ENCODE measurements at places on chromosomes 12 and 14. TPM values are rescaled to one million over a fixed set of nuclear protein-coding genes. Genes with fewer than 3 reads are reported as not detected.

The TNFAIP2 gene
- total RNA-seq: 61.2 TPM

The STON2 gene
- total RNA-seq: 89.4 TPM

The TAS2R8 gene
- total RNA-seq: not detected

The STYK1 gene
- 0.31 TPM for total RNA-seq

DNA sequence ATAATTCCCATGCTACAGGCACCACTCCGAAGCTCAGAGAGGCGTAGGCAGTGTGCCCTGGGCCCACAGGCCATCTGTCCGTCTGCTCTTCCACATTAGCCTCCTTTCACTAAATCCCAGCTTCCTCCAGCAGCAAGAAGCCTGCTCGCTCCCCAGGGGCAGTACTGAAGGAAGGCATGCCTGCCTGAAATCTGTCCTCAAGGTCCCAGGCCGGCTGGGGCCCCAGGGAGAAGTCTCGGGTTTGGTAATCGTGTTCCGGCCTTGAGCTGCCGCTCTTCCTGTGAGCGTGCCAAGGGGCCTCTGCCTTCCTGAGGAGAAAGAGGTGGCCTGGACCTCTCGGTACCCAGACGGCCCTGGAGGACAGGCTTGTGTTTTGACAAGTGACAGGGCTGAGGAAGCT, 15.2 kb upstream of the DLK1 start:
- DNase-seq: no peak

- DNase-seq: peak; percentile 16
Observed at GRCh38 chr12:89862511-89863445, 154.1 kb upstream of the ATP2B1 start.

- no peak for DNase-seq
Observed at GRCh38 chr12:30679241-30679640, 16.4 kb downstream of the IPO8 start.

DNA sequence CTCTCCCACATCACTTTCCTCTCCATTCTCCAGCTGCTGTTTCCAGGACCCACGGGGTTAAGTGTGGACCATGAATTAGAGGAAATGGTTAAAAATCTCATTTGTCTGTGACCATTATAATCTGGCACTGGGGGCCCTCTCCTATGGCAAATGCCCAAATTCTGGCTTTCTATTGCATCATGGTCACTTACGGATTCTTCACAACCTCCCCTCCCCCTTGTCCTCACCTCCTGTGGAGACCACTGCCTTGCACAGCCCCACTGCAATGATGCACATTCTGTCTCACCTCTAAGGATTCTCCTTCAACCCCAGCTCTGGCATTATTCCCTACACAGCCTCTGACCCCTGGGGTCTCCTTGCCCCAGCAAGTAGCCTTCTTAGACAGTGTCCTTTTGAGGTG, 18.9 kb downstream of the BCAT1 start:
- DNase-seq: no peak

DNA sequence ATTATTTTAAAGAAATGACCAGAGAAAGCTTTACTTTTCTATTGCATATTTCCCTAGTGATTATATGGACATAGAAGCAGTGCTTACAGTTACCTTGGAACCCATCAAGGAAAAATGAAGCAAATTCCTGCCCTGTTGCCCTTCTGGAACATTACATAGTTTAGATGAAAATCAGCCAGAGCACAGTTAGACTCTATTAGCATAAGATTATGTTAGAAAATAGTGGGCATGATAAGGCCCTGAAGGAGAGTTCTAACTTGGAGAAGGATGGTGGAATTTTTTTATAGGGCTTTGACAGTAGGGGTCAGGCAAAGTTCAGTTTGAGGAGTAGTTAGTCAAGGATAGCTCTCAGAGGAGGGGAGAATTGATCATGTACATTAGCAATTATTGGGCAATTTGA, 74.3 kb downstream of the FUT8 start:
- no peak for DNase-seq

DNA sequence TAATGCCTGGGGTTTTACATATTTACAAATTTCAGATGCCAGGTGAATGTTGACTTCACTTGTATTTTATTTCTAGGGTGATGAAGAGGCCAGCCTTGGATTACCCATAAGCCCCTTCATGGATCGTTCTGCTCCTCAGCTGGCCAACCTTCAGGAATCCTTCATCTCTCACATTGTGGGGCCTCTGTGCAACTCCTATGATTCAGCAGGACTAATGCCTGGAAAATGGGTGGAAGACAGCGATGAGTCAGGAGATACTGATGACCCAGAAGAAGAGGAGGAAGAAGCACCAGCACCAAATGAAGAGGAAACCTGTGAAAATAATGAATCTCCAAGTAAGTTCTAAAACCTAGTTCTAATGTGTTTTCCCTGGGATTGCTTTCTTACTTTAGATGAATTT, 41.3 kb upstream of the SLCO1C1 start:
- DNase-seq: no peak

- DNase-seq: no peak
Observed at GRCh38 chr12:57092529-57092862, 3.6 kb downstream of the NAB2 start.

DNA sequence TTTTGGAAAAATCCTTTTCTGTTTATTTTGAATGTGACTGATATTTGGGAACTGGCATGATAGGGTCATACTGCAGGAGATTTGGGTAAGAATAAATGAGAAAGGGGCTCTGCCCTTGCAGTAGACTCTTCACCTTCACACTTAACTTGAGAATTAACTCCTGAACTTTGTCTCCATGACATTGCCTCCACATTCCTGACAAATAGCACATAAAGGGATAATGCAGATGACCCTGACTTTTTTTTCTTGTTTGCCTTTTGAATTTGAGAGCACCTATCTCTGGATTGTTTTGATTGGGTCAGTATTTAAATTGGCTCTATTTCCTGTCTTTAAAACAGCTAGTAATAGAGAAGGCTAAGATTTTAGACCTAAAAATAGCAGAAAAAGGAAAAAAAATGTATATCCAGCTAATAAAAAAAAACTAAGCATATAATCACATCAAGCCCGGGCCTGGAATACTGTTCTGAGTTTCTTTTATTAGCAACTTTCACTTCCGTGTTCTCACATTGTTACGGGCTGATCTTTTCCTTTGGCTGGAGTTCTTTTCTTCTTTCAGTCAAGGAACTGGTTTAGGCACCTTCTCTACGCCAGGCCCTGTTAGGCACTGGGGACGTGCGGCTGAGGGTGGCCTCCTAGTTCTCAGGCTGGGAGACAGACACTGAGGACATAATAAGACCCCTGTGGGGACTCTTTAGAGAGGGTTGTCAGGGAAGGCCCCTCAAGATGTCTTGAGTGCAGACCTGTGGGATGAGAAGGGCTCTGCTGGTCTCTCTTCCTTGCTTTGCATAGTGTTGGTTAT, 53.1 kb upstream of the GNPNAT1 start:
- DNase-seq: no peak

GRCh38 chr14:61591862-61592261, 103.5 kb upstream of the HIF1A start:
- DNase-seq: no peak

DNA sequence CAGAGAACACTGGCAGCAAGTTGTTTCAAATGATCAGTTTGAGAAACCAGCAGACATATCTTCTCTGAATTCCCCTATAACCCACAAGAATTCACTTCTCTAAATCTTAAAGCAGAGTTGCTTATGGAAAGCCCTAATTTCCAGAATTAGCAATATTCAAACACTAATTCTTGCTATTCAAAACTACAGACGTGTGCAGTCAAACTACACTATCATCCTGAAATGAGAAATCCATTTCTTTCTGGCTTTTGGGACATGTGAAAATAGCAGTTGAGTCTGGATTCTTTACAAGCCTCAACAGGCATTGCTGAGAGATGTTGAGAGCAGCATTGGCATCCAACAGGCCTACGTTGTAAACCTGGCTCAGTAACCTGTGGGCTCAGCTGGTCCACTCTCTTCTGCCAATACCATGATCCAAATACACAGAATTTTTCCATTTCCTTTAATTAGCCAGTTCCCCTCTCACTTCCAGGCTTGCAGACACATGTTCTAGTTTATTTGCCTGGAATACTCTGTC, 74.6 kb upstream of the TMTC1 start:
- DNase-seq: no peak

DNA sequence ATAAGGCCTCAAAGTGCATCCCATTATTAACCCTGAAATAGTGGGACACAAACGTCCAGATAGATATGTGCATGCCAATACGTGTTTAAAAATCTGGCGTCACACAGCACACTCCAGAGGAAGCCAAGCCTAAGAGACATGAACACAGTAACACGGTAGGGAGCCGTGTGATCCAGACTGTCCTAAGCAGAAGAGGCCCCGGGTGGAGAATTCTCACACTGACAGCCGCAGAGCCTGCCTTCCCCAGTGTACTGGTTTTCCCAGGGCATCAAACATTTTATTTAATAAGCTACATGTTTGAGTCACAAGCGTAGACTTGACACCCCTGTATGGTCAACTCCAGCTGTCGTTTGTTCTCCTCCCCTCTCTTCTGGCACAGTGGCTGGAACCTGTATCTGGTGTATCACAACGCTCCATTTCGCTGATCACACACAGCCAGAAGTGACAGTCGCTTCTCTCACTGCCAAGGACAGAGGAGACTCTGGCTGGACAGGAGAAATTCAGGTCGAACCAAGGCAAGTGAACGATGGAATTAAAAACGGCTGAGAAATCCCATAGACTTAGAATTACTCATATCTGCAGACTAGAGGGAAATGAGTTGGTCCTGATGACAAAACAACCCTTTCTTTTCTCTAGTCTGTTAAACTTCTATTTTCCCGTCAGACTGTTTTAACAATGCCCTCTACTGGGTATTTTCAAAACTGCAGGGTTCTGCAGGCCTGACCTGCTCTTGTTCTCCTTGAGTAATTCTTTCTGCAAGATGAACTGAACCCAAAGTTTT, 359.9 kb downstream of the RGS6 start:
- DNase-seq: peak; percentile 20

DNA sequence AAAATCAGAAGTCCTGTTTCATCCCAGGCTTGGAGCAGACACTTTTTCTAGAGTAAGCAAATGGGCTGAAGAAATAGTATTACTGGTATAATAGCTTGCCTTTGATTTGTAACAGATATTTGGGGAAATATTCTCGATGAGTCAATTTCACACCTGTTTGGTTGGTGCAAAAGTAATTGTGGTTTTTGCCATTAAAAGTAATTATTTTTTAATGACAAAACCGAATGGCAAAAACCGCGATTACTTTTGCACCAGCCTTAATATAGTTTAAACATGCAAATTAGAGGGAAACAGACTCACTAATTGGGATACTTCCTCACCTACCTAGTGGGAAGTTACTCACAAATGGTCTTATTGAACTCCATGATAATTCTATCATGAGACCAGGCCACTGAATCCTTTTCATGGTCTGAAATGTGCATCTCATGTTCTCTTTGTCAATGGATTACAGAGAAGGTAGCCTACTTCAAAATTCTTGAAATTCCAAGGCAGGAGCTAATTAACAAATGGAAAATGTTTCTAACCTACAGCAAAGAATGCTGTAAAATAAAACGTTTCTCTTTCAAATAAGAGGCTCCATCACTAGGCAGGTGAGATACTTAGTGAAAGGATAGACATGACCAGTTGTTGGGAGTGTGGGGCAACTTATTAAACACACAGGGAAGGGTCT, 391.3 kb downstream of the EMP1 start:
- DNase-seq: no peak

DNA sequence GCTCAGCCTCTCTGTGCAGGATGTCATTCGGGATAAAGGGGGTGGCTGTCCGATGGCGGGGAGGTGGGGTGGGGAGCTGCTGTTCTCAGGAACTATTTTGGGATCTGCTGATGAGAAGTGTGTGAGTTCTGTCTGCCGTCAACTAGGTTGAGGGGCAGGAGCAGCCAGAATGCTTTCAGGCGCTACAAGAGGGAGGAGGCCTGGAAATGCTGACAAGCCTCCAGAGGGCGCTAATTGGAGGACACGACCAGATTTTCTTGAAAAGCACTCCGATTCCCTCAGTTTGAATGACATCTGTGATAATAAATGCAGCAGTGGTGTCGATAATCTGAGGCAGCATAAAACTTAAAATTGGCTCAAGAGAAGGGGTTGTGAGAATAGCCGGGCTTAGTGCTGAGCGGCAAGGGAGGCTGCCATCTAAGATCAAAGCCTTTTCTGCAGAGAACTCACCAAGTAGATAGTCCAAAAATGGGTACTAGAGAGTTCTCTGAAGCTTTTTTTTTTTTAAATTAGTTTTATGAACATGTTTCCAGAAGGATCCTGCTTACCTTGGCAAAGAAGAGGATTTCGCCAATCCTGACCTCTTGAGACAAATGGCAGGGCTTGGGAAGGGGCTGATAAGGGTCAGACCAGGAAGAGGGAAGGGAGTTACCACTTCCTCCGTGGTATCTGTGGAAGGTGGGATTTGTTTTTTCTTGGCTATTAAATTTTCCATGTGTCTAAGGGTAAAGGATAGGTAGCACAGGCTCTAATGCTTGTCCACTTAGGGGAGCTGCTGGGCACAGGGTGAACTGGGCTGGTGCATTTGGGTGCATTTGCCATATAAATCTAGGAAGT, 94.4 kb downstream of the CRACR2A start:
- DNase-seq: peak; percentile 40

GRCh38 chr12:25099010-25099409, 96.0 kb downstream of the DNAI7 start:
- no peak for DNase-seq

- DNase-seq: peak; percentile 88
Observed at GRCh38 chr14:34496679-34497513, 34.9 kb upstream of the SPTSSA start.

GRCh38 chr14:92575748-92576303, 62.2 kb downstream of the RIN3 start:
- DNase-seq: no peak

- DNase-seq: no peak
Observed at GRCh38 chr12:90129366-90130030, 420.9 kb upstream of the ATP2B1 start.

- DNase-seq: no peak
Observed at GRCh38 chr12:130514149-130514551, 176.5 kb downstream of the PIWIL1 start.

- no peak for DNase-seq
Observed at GRCh38 chr12:32863128-32863527, 33.4 kb downstream of the PKP2 start.

GRCh38 chr12:123037791-123038190, 57.3 kb downstream of the ARL6IP4 start:
- no peak for DNase-seq

DNA sequence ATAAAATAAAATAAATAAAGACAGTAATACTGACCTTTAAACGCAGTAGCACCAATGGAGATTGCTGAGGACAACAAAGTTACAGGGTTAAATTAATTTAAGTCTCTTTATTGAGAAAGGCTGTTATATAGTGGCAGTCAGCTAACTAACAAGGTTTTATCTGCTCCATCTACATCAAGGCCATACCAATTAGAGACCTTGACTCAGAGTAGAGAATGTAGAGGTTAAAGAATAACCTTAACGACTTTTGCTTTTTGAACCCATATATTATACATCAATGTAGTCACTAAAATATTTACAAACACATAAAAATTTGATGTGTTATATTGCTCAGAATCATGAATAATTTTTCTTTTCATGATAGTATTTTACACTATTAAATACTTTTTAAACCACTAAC, 21.6 kb downstream of the OSBPL8 start:
- DNase-seq: no peak

DNA sequence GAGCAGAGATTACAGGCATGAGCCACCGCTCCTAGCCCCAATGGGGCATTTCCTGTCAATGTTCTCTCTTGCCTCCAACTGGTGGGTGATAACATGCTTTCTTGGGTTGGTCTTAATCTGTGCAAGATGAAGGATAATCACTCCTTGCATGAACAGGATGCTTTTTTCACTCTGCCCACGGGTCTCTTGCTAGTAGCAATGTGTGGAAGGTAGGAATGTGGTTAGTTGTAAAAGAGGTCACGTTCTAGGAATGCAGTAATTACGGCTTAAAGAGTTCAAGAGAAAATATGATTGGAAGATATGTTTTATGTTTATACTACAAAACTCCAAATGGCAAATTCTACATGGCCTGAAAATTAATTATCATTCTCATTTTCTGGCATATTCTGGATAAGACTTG, 10.5 kb downstream of the RNASE10 start:
- DNase-seq: no peak

All from K562 (cell line).